ENCODE measurements at places on chromosomes 7 and 10. TPM values are rescaled to one million over a fixed set of nuclear protein-coding genes. Genes with fewer than 3 reads are reported as not detected.

Gene SP4
- total RNA-seq = 5.8 TPM

GRCh38 chr10:97974526-97975525 is 55.6 kb downstream of the CRTAC1 start:
- DNase-seq = no peak

Gene ZNF777
- total RNA-seq = 8.4 TPM

GRCh38 chr7:131124867-131125266 is 202.8 kb upstream of the MKLN1 start:
- no peak for DNase-seq

- no peak for DNase-seq
Observed at GRCh38 chr10:91711885-91712680, 79.2 kb upstream of the PPP1R3C start.

DNA sequence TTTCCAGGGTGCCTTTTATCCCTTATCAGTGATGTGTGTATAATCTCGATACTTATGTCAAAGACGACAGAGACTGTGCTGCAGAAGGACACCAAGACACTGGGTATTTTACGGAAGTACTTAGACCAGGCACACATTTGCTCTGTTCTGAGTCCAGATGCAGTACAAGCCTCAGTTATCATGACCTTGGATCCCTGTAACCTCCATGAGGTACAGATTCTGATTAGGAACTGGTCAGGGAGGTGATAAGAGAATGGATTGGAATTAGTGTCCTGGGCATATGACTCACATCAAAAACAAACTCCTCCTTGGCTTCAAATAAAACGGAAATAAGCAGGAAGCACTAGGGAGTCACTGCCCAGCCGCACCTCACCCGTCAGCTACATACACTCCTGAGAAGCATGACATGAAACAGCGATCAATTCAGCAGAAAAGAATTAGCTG is 146.5 kb downstream of the SFMBT2 start:
- no peak for DNase-seq

GRCh38 chr7:54831644-54832095 is 72.7 kb upstream of the SEC61G start:
- DNase-seq = no peak

GRCh38 chr7:121605317-121605680 is 209.2 kb upstream of the FAM3C start:
- DNase-seq = no peak

Data from left ventricle myocardium superior (tissue), 1 donor.